ENCODE measurements at places on chromosomes 5 and 9.

- DNase-seq = peak; percentile 80
Measured at GRCh38 chr9:78118742-78119473, 87.3 kb upstream of the GNAQ start.

- DNase-seq = no peak
Measured at GRCh38 chr9:72945391-72945790, 7.5 kb downstream of the ALDH1A1 start.

- DNase-seq = no peak
Measured at GRCh38 chr5:84618262-84618661, 233.6 kb upstream of the EDIL3 start.

- DNase-seq = no peak
Measured at GRCh38 chr9:33162721-33163311, 4.3 kb downstream of the B4GALT1 start.

- DNase-seq = no peak
Measured at GRCh38 chr9:9257999-9258498, 1354.8 kb downstream of the PTPRD start.

- no peak for DNase-seq
Measured at GRCh38 chr9:26418480-26418879, 474.1 kb downstream of the CAAP1 start.

- DNase-seq = peak; percentile 15
Measured at GRCh38 chr9:89710697-89711096, 105.9 kb downstream of the GADD45G start.

- DNase-seq = peak; percentile 55
Measured at GRCh38 chr9:97740848-97741821, 44.0 kb upstream of the XPA start.

- peak; percentile 41 for DNase-seq
Measured at GRCh38 chr9:130843049-130843908, 8.2 kb downstream of the ABL1 start.

Measured in hematopoietic multipotent progenitor cell treated with erythropoietin and hydrocortisone succinate and interleukin-3 and kit ligand, for 4 days (in vitro differentiated cells).